ENCODE measurements at places on chromosomes 6 and 20.
A peak's percentile ranks its signal among the peaks of the same experiment; 100 is the strongest.

GRCh38 chr6:76381612-76382011 lies 309.1 kb upstream of the IMPG1 start:
- no peak for DNase-seq

DNA sequence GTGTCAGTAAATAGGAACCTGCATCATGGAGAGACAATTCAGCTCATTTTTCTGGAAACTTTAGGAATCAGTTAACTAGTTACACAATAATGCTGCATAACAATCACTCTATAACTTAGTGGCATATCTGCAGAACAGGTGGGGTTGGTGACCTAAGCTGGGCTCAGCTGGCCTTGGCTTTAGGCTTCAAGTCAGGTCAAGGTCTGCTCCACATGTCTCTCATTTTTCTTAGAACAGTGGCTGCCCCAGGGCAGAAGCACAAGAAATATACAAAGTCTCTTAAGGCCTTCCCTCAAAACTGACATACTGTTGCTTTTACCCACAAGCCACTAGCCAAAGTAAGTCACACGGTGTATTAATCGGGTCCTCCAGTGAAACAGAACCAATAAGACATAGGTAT lies 14.1 kb upstream of the ISM1 start:
- no peak for DNase-seq

GRCh38 chr6:53894091-53894490 lies 99.3 kb downstream of the LRRC1 start:
- peak; percentile 73 for DNase-seq

DNA sequence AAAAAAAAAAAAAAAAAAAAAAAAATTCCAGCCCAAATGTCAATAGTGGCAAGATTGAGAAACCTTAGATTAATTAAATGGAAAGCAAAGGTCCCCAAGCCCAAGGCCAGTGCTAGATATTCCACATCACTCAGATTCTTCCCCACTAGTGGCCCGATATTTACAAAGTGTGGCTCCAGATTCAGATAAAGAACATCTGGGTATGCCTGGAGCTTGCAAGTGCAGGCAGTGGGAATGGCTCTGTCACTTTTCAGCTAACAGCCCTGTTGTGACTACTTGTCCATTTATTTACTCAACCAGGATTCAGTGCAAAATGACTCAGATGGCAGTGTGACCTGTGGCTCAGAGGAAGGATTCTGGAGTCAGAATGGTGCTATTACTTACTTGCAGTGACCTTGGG lies 8.2 kb upstream of the KCNB1 start:
- no peak for DNase-seq

DNA sequence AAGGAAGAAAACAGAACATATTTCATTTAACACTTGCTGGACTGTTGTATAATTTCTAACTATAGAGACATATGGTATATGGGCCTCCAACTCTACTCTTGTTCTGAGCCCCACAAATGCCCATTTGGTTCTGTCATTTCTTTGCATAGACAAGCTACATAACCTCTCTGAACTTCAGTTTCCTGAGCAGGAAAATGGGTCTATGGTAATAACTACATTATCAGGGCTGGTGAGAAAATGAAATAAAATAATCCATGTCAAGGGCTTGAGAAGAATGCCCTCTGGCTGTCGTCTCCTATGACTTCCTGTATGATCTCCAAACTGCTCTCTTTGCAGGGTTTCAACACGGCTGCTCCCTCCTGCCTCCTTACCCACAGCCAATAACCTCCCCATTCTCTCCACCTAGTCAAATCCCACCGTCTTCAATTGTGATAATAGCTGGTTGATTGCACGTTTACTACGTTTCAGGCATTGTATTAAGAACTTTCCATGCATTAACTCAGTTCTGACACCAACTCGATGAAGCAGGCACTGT lies 12.0 kb downstream of the ZCCHC3 start:
- no peak for DNase-seq

GRCh38 chr6:50966986-50967385 lies 148.3 kb downstream of the TFAP2B start:
- no peak for DNase-seq

DNA sequence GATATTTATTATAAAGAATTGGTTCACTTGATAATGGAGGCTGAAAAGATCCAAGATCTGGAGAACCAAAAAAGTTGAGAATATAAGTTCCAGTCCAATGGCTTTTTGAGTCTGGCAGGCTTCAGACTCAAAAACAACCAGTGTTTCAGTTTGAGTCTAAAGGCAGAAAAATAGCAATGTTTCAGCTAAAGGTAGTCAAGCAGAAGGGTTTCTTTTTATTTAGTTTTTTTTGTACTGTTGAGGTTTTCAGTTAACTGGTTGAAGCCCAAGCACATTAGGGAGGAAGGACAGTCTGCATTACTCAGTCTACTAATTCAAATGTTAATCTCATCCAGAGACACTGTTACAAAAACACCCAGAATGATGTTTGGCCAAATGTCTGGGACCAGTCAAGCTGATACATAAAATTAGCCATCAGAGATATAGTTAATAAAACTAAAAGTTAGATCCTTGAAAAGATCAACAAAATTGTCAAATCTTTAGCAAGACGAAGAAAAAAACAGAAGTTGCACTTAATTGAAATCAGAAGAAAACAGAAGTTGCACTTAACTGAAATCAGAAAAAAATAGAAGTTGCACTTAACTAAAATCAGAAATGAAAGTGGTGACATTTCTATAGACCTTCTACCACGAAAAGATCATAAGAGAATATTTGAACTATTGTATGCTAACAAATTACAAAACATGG lies 980.3 kb upstream of the FLRT3 start:
- no peak for DNase-seq

DNA sequence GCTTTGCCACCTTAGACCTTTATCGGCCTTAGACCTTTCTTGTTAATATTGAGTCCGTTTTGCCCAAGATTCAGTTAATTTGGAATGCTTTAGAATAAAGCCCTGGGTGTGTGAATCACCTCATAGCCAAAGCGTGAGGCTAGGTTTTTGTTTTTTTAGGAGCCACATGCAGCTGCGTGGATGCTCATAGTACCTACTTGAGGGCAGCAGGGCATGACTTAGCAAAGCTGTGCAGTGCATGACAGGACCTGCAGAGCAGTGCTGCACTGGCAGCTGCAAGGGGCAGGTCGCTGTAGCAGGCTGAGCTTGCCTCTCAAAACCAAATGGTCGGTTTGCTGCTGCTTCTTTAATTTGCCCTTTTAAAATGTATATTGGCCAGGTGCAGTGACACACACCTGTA lies 116.1 kb downstream of the JAG1 start:
- DNase-seq, result no peak

GRCh38 chr6:170177772-170178560 lies 112.9 kb downstream of the DLL1 start:
- DNase-seq, result no peak

DNA sequence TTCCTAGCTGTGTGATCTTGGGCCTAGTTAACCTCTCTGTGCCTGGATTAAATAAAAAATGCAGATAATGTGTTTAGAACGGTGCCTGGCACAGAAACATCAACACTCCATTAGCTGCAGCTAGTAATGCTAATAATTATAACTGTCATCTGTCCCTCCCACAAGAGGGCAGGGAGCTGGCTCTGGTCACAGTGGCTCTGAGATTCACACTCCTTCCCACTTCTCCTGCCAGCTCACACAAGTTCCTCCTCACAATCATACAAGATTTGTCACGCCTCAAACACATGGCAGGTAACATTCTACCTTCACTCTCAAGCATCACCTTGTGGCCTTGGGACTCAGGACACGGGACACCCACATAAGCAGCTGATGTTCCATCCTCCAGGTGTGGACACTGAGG lies 2.4 kb downstream of the ADA start:
- DNase-seq, result no peak

GRCh38 chr6:167700199-167700598 lies 126.5 kb upstream of the AFDN start:
- no peak for DNase-seq

DNA sequence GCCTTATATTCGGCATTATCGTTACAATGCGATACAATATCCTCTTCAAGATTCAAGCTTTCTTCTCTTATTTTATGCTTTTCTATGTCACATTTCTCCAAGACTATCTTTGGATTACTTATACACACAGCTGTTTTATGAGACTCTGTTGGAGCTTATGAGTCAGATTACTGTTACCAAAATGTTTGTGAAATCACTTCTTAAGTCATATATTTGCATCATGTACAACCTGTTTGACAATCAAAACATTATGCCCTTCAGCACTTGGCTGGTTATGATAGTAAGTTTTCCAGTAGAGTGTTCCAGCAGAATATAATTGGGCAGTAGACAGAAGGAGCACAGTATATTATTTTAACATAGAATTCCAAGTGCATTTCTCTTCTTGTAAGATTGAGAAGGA lies 35.2 kb downstream of the BMP6 start:
- DNase-seq, result no peak

DNA sequence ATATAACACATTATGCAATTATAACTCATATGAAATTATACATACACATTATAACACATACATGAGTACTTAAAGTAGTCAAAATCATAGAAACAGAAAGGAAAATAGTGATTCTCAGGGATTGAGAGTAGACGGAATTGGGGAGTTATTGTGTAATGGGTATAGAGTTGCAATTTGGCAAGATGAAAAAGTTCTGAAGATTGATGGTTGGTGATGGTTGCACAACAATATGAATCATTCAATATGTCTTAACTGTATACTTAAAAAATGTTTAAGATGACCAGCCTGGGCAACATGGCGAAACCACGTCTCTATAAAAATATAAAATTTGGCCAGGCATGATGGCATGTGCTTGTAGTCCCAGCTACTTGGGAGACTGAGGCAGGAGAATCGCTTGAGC lies 372.7 kb downstream of the CDKAL1 start:
- no peak for DNase-seq

- no peak for DNase-seq
Observed at GRCh38 chr6:107717781-107718180, 106.3 kb downstream of the SCML4 start.

DNA sequence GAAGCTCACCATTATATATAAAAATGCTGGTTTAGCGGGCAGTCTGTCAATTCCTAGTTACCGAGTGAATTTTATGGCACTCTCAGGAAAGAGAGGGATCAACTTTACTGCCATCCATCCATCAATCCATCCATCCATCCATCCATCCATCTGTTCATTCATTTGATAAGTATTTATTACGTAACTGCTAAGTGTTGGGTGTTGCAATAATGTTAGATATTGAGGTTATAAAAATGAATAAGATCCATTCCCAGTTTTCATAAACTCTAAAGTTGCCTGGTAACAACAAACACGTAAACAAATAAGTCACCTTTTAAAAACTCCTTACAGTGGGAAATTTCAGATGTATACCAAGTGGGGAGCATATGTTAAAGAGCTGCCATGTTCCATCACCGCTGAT lies 36.8 kb downstream of the SASH1 start:
- DNase-seq, result no peak

DNA sequence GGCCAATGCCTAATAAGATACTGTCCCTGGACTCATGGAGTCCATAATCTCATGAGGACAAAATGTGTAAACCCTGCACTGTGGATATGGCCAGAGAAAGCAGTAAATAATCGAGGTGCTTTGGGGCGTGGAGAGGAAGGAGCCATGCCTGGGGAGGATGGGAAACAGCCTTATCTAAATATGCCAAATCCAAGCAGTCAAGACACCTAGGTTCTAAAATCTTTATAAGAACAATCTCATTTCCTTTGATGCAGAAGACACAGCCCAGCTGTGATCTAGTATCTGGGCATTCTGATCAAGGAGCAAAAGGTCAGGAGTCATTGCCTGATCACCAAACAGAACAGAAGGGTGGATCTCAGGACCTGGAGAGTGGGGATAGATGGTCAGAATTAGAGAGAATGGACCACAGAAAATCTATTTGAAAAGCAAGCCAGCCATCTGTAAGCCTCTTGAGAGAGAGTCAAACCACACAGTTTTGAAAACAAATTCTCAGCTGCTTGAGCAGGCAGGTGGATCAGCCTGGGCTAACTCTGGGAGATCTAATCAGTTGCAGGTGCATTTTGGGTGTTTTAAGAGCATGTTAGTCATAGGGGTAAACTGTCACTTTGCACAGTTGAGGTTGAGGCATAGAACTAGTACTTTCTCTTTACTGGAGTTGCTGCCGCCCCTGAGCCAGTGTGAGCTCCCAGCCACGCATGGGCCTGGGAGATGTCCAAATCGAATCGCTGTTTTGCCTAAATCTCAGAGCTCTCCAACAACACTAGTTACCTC lies 130.8 kb upstream of the TNFAIP3 start:
- peak; percentile 14 for DNase-seq

- DNase-seq, result no peak
Observed at GRCh38 chr6:86192123-86192522, 549.4 kb upstream of the SYNCRIP start.
